NCI-H446 (cell line): ENCODE measurements at places on chromosomes 3 and 15.

DNA sequence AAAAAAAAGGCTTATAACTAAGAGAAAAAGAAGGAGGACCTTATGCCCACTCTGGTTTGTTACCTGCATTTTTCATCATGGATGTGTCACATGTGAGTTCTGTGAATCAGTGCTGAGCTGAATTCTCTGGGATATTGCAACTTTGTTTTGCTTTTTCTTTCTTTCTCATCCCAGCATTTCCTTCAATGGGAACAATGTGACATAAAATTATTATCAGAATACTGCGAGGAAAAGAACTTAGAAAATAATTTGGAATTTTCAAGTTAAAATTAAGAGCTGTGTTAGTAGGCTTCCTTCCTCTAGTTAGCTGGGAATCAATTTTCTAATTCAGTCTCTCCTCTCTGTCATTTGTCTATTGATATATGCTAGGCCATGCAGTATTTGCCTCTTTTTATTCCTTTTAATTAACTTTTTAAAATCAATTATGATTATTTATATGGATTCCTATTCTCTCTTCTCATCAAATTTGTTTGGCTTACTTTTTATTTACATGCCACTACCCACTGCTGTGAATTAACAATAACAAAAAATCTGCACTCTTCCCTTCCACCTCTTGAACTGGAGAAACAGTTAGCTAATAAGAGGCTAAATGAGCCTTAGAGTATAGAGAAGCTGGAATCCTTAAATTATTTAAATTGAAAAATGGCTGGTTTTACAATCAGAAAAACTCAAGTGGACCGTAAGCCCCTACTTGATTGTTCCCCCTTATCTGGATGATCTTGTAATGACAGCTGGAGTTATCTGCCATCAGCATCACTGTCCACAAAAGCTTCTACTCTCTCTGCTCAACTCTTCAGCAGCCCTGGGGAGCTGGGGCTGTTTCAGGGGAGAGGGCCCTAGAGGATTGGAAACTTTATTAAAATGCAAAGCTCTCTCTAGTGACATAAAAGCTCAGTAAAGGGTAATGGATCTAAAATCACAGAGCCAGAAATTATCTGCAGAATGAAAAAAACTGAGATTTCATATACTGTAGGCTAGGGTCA is 95.3 kb upstream of the SOX2 start:
- no peak for DNase-seq

DNA sequence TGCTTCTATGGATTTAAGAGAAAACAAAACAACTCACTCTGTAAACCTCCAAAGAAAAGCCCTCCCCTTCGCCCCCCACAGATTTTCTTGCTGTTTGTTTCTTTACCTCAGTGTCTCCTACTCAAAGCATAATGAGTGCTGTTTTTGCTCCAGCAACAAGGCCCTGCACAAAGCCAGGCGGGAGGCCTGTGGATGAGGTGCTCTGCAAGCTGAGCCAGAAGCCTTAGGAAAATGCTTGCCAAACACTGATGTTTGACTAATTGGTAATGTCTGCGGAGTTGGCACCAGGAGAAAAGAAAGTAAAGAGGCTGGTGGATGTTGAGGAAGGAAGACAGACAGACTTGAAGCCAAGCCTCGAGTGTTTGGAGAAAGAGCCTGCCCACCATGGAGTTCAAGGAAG is 99.7 kb downstream of the RARB start:
- peak; percentile 72 for DNase-seq

DNA sequence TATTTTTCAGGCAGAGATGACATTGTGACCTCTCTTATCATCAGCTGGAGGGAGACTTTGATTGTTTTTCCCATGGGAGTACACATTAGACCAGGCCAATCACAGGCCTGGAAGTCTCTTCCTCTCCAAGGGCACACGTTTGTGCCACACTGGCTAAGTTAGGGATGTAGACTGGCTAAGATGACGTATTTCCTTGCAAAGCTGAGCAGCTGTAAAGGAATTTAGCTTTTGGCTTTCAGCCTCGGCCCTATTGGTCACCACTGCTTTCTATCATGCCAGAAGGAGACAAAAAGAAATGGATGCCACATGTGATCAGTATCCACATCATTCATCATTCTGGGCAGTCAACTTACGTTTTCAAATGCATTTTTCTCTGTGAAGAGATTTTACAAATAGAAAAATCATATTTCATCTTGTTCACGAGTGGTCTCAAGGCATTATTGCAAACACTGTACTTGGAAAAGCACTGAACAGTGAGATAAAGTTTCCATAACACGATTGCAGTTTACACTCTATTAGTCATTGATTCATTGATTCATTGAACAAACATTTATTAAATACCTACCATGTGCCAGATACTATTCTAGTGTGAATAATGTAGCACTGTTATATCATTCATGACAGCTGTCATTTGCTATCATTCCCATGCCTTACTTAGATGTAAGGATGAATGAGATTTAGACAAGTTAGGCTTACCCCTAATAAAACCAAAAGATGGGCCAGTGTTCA is 27.0 kb upstream of the RNF7 start:
- DNase-seq: no peak

DNA sequence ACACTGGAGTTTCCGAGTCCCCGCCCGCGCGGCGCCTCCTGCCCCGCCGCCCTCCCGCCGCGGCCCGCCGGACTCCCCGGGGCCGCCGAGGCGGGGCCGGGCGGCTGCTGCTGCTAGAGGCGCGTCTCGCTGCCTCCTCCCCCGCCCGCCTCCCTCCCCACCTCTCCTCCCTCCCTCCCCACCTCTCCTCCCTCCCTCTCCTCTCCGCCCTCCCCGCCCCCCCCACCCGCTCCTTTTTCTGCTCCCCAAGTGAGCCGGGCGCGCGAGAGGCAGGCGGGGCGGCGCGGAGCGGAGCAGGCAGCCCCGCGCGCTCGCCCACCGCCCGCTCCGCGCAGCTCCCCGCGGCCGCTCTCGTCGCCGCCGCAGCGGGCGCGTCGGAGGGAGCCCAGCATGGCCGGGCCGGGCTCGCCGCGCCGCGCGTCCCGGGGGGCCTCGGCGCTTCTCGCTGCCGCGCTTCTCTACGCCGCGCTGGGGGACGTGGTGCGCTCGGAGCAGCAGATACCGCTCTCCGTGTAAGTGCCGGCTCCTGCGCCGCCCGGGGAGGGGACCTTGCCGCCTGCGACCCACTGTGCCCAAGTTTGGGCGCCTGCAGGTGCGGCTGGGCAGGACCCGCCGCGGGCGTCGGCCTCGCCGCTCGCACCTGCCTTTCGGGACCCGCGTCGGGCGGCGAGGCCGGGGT is at the start of gene CACNA2D3:
CACNA2D3 (plus strand) TSS at position 229 of the 679 bp plus-strand sequence.
- no peak for DNase-seq

GRCh38 chr3:63662500-63662899 is 10.0 kb downstream of the SNTN start:
- no peak for DNase-seq

DNA sequence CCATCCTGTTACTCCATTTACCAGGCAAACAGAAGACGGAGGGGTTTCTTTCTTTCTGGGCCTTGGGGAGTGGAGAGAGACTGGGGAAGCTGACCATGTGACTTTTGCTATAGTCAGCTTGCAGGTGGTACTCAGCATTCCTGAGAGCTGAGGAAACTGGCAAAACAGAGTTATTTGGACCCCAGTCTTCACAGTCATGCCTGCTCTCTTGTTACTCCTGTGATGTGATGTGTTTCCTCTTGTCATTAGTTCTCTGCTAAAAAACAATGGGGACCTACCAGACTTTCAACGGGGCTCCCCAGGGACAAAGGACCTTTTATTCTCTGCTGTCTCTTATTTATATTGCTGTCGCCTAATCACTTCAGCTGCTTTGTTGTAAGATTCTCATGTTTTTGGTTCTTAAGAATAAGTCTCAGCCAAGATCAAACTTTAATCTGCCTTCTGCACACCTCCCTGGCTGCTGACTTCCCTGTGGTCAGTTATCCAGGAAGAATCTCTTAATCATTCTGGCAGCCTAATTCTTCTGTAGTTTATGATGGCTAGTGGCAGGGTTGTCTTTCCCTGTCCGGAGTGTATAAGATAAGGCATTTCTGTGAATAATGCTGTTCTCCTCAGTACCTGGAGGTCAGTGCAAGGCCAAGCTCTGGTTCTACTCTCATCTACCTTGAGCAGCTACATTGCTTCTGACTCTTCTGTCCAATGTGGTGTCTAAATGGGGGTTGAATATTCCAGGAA is 8.8 kb downstream of the STARD9 start:
- DNase-seq: no peak

DNA sequence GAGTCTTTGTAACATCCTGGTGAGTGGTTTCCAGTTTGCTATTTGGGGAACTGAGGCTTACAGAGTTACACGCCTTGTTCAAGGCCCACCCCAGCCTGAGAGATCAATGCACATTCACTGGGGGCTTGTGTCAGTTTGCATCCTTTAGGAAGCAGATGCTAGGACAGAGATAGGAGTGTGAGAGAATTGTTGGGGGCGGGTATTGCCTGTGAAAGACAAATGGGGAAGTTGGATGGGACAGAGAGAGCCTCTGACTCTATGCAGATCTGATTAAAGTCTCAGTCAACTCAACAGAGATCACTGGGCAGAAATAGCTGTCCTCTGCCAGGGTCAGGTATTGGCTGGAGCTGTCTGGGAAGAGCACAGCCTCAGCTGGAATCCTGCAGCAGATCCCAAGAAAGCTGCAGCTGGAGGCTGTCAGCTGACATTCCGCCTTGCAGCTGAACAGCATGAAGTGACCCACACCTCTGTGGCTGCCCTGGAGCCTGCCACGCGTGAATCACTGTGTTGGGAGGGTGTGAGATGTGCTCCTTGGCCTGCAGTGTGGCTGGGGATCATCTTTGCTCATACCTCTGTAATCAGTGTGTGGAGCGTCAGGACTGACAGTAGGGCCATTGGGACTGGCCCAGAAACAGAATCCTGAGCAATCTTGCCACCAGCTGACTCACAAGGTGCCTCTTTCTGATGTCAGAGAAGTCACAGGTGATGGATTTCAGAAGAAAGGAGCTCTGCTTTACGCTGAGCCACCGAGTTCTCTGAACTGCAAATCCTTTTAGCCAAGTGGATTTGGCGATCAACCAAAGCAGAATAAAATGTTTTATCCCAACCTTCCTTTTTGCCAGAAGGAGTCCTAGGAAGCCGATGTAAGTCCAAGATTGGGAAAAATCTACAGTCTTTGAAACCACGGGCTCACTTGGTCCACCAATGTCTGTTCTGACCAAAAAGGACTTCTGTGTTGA is 284.1 kb upstream of the LRRFIP2 start:
- no peak for DNase-seq

- no peak for DNase-seq
Observed at GRCh38 chr3:173920386-173920785, 522.8 kb downstream of the NLGN1 start.

GRCh38 chr15:58504674-58505234 is 73.0 kb downstream of the LIPC start:
- DNase-seq: no peak

GRCh38 chr15:35115155-35115725 is 30.1 kb upstream of the NANOGP8 start:
- no peak for DNase-seq

DNA sequence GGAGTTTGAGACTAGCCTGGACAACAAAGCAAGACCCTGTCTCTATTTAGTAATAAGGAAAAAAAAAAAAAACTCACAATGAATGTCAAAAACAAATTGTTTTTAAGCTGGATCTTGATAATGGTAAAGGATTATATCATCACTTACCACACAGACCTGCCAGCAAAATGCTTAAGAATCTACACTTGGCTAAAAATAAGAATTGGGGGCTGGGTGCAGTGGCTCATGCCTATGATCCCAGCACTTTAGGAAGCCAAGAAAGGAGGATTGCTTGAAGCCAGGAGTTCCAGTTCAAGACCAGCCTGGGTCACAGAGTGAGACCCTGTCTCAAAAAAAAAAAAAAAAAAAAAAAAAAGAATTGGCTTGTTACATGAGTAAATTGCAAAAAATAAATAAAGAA is 31.0 kb downstream of the ACAP2 start:
- DNase-seq: no peak

DNA sequence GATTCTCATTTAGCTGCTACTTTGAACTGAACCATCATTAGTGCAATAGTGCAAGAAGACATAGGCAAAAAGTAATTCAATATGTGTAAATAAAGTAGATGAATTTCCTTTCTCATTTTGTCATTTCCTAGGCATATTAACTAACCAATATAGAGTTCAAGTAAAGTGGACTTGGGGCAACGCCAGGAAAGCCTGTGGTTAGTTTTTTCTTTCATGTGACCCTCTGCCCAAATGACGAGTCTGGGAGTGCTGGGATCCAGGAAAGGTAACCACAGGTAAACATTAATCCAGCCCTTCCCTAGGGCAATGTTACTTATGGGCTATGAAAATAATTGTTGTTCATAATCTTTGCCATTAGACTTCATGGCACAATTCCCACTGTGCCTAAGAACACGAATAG is 181.0 kb downstream of the VPS13C start:
- no peak for DNase-seq

DNA sequence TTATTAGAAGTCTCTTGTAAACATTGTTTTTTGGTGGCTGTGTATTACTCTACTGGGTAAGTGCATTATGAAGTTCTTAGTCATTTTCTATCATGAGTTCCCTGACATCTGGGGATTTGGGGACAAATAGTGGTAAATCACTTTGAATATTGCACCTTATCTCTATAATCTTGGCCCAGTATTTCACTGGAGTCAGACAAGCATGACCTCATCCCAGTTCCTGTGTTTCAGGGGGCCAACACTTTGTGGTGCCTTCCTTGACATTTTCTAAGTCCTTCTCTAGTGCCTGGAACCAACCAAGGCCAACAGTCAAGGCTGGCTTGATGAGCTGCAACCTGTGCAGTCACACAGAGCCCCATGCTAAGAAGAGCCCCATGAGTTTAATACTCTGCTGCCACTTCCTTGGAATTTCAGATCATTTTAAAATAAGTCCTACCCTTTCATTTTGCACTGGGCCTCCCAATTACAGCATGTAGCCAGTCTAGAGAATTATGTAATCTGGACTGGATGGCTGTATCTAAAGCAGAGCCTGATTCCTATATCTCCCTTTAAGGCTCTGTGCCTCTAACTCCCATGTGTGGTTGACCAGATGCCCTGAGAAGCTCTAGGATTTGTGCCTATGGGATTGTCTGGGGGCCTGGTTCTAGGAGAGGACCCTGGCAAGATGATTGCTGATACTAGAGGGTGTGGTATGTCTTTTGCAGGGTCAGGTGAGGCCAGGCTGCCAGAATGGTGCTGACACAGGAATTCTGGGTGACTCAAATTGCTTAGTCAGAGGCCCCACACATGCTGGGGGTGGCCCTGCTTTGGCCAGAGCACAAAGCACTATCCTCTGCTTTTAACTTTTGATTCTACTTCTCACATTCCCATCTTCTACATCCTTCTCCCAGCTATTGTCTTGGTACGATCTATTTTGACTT is 319.6 kb upstream of the TBC1D5 start:
- DNase-seq: no peak
